ENCODE measurements at places on chromosomes 3 and 15.

DNA sequence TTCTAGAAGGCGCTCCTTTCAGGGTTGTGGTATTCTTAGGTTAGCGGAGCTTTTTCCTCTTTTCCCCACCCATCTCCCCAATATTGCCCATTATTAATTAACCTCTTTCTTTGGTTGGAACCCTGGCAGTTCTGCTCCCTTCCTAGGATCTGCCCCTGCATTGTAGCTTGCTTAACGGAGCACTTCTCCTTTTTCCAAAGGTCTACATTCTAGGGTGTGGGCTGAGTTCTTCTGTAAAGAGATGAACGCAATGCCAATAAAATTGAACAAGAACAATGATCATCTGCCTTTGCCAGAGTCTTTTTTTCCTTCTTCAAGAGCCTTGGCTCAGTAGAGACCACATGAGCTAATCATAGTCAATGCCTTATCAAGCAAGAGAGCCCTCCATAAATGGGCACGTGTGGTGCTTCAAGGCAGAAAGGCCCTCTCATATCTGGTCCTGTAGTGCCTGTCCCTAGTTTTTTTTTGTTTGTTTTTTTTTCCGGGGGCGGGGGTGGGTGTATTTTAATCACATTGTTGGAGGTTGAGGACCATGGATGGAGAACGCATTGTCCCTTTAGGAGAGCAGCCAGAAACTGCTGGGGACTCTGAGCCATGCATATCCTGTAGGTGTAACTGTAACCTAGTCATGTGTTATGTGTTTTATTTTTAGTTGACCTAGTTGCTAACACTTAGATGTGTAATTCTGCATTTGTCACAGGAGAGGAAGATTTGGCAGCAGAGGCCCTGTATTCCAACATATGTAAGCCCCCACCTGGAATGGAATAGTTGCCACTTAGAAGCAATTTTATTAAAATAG, 64.7 kb upstream of the ACAD9 start:
- no peak for DNase-seq

DNA sequence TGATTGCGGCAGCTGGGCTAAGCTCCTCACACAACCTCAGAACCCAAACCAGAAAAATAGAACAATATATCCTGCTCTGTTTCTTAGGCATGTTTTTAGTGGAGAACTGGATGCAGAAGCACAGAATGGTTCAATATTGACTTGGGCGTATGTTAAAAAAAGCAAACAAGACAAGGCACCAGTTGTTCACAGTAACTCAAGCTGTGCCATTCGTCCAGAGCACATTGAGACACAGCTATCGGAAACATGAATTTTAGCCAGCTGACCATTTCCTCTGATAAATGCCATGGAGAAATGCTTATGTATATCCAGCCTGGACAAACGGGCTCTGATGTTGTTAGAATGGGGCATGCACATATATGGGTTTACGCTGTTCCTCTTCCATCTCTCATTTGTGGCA, 129.2 kb upstream of the PDZRN3 start:
- DNase-seq: no peak

DNA sequence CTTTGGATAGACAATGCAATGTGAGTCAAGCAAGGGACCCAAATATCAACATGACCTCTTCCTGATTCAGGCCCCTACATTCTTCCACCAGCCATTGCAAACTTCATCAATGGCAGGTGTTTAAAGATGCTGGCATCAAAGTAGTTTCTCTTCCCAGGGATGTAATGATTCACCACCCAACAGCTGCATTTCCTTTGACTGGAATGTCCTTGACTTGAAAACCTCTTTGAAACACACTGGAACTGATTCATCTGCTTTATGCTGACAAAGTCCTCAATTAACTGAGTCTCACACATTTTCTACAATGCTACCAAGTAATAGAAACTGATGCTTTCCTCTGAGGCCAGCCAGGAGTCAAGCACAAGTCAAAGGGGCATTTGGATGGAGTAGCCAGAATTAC, 385.5 kb downstream of the GBE1 start:
- DNase-seq: no peak

DNA sequence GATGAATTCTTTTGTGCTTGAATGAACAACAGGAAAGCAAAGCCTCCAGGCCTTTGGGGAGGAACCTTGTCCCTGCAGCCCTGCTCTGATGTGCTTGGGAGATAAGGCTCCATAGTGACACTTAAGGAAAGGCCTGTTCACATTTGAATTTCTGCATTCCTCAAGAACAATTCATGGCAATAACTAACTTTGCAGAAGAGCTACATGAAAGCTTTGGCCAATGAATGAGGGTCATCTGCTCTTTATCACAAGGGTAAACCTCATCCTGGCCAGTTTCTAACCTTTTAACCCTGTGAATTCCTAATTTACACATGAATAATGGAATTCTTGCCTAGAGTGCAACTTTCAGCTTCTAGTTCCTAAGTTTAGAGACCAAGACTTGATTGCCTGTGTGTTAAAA, 5.6 kb downstream of the PRTG start:
- DNase-seq: no peak

DNA sequence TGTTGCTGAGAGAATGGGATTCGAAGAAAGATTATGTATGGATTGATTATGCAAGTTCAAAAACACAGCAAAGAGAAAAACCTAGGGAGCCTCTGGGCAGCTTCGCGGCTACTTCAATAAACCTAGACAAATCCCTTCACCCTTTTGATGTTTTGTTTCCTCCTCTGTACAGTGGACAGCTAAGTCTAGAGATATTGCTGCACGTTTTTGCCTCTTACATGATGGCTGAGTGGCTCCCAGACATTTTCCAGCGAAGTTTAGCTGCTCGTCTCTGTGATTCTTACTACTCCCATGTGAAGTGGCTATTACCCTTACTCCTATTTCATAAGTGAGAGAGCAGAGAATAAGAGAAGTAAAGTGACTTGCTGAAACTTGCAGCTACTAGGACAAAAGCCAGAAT, 695.0 kb upstream of the GRM7 start:
- DNase-seq: no peak

DNA sequence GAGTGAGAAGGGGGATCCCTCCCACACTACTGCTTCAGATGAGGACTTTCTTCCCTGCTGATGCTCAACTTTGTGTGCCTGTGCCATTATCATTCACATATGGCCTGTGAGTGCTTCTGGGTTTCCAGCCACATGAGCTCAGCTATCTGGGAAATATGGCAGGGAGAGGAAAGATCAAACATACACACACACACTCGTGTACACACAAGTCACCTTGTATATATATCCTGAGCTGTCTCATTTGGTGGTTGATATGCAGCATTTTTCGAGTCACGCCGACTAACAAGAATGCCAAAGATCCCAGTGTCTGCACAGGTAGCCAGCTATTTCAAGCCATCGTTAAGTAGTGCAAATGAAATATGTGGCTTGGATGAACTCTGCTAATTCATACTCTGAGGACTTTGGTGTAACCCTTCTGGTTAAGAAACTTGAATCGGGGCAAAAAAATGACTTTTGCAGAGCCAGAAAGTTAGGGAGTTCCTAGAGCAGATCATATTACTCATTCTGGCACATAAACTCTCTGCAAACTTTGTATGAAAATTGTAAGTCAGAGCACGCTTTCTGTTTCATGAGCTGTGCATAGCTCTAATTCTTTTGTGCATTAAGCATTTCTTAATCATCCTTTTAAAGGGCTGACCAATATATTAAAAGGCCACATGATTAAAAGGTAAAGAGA, 24.9 kb upstream of the WNT5A start:
- DNase-seq: no peak

DNA sequence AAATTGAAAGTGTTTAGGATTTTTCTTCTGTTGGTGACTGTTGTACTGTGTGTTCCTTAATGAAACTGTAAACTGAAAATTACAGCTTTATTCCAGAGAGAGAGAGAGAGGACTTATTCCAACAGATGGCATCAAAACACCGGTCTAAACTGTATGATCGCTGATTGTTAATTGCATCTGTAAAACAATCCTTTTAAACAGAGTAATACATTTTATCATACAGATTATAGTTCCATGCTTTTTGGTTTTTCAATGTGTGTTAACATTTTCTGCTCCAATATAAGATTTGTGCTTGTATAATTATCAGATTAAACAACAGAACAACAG, 289.7 kb upstream of the DNAJC19 start:
- DNase-seq: no peak

GRCh38 chr15:100120111-100120510, 221.7 kb downstream of the ADAMTS17 start:
- no peak for DNase-seq

GRCh38 chr3:26273196-26273595, 349.4 kb upstream of the LRRC3B start:
- no peak for DNase-seq

DNA sequence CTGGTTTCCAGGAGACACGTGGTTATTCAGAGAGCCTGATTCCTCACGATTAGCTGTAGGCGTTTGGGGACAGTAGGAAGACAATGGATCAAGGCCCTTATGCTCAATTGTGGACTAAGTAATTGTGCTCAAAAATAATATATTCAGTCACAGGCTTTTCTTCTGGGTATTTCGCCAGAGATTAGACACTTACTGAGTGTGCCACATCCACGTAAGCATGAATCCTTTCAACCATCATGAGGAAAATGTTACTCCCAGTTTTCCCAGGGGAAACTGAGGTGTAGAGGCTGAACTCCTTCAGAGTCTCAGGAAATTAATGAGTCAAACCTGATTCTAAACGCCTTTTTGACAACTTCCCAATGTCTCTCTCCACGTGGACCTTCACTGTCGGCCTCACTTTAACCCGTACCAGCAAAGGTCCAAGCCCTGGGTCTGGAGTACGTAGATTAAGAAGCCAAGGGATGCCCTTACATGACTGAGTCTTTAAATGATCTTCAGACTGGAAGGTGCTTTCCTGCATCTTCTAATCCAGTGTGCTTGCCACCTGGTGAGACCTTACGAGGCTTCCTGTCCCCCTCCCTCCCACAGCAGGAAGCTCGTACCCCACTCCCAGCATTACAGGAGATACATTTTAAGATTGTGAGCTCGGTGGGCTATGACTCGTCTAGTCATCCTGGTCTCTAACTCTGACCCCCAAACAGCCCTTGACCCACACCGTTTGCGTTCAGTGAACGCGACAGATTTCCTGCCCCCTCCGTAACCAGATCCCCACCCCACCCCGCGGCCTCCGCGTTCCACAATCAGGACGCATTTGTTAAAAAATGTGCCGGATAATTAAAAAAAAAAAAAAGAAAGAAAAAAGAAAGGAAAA, 1.7 kb downstream of the PKM start:
- peak; percentile 49 for DNase-seq

DNA sequence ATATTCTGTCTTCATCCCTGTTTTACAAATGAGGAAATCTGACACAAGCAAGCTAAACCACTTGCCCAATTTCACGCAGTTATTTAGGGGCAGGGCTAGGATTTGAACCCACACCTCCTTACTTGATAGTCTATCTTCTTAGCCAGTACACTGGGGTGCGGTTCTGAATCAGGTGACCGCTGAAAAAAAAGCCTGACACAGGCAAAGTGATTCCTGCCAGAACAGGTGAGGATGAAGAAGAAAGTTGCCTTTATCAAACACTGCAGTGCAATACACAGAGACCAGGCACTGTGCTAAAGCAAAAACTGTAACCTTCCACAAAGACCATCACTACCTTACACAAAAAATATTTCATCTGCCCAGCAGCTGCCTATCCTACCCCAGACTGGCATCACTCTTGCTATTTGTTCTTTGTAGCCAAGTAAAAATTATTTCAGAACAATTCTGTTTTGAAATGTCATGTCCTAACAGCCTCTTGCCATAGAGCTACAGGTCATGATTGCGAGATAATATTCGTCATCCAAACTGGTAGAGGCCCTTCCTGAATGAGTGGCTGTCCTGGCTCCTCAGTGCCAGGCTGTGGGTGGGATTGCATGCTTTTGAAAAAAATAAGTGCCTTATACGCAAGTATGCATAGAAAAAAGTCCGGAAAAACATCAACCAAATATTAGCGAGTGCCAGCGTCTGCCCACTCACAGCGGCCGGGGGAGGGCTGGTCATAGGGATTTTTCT, 142.3 kb upstream of the TPM1 start:
- no peak for DNase-seq

DNA sequence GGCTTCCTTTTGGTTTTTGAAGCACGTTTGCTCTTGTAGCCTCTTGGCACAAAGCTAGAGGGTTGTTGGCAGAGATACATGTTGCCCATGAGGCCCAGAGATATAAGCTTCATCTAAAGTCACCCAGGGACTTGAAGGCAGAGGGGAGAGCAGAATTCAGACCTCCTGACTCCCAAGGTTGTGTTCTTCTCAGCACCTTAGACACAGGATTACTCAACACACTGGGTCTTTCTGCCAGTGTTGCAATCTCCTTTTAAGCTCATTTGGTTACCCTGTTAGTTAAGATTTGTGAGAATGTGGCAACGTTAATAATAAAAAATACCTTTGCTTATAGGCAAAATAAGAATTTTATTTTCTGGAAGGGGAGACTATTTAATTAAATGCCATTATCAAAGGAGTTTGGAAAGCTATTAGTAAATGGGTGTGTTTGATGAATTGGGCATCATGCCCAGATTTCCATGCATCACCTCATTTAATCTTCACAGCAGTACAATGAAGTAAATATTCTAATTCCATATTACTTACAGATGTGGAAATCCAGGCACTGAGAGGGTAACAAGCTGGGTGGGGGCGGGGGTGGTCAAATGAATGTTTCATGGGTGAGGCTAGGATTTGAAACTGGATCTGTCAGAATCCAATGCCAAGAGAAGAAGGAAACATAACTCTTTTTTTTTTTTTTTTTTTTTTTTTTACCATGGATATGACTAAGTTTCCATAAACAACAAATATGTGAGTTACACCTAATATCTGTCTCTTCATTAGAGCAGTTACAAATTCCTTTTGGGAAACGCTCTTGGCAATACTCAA, 183.3 kb downstream of the NR1D2 start:
- DNase-seq: no peak

DNA sequence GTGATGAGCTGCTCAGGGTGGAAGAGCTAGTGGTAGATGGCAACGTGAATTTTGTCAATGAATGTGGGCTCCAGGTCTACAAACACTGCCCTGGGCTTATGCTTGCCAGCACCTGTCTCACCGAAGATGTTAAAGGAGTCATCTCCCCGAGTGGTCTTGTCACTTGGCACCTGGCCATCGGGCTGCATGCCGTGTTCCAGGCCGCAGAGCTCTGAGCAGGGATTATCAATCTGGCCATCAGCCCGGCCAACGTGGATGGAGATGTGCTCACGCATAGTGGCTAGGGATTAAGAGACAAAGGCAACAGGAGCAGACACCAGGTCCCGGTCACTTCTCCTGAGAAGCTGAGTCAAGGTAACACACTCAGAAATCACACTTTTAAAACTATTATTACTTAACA, 54.8 kb upstream of the ACTC1 start:
- DNase-seq: no peak

DNA sequence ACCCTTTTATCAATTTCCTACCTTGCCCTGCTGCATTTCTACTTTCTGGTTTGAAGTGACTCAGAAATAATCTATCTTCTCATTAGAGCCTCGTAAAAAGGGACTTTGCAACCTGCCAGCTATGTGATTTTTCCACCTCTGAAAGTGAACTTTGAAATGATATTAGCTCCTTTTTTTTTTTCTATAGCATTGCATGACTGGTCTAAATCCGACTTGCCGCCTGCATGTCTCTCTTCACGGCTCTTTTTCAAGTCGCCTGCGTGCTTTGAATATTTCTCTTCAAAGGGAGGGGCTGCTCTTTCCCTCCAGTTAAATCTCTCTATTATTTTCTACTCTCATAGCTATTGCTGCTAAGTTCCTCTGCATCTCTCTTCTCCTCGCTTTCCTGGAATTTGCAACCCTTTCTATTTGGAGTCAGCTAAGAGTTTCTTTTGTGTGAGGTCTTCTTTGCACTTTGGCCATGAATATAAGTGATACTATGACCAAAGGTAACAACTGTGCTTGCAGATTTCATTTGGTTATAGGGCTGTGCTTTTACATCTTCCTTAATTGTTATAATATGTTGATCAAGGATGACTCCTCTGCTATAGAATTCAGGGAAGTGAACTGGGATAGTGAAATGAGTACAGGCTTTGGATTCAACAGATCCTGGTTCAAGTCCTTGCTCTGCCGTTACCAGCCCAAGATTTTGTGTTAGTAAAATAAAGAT, 541.1 kb downstream of the AGBL1 start:
- no peak for DNase-seq
